ENCODE measurements at places on chromosomes 3 and 15.

DNA sequence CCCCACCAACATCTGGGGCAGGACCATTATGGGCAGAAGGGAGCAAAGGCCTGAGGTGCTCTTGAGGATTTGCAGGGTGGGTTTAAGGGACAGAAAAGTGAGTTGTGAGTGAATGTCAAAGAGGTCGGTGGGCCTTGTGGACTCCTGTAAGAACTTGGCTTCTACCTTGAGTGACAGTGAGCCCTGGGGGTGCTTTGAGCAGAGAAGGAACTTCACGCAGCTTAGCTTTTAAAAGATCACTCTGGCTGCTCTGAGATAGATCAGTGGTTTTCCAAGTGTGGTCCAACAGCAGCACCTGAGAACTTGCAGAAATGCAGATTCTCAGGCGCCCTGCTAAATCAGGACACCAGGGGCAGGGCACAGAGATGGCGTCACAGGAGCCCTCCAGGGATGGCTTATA is 15.3 kb upstream of the ALAS1 start:
- DNase-seq = no peak

GRCh38 chr3:160987982-160988964 is 116.9 kb downstream of the B3GALNT1 start:
- no peak for DNase-seq

GRCh38 chr15:28955160-28955992 is 69.6 kb downstream of the APBA2 start:
- peak; percentile 89 for DNase-seq

DNA sequence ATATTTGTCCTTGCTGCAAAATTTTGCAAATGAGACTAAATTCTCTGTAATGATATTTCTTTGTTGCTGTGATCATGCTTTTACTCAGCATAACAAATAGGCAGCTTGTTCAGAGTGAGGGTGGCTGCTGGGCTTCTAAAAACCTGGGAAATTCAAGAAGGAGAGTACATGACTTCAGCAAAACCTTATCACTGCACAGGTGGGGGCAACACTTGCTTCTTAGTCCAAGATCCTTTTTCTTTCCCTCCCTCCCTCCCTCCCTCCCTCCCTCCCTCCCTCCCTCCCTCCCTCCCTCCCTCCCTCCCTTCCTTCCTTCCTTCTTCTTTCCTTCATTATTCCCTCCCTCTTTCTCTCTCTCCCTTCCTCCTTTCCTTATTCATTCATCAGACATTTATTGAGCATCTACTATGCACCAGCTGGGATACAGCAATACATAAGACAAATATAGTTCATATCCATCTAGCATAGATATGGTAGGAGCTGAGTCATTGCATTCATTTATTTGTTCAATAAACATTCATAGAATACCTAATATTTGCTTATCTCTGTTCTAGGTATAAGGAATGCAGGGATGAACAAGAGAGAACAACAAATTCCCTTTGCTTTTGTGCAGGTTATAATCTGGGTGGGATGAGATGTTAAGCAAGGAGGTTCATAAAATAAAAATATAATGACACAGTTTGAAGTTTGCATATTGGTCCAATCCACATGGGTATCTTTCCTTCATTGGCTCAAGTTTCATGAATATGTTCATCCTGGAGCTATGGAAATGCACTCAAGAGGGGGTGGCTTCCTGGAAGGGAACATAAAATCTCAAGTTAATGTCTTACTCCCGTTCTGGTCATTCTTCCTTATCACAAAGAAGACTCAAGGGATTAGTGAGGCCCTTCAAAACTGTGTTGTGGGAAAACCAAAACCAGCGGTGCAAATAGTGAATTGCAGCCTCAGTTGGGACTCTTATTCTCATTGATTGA is 210.7 kb downstream of the PDCD6IP start:
- peak; percentile 20 for DNase-seq

- peak; percentile 71 for DNase-seq
Observed at GRCh38 chr3:45131201-45131600, 15.0 kb downstream of the CDCP1 start.

GRCh38 chr3:40116478-40117177 is 192.9 kb upstream of the EIF1B start:
- peak; percentile 84 for DNase-seq

DNA sequence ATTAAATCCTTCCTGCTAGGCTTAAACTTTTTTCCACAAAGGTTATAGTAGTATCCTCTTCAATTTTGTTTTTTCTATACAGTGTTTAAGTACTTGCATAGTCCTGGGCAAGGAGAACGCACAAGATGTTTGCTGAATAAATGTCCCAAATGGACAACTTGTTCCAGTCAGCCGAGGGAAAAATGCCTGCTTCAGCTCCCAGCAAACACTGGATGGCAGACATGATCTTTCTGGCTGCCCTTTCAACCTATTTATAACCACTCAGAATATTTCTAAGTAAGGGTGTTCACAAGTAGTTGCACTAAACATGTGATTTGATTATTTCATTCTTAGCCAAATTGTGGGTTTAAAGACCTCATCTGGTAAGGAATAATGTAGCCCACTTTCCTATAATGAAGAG is 29.8 kb downstream of the GNB4 start:
- peak; percentile 54 for DNase-seq

DNA sequence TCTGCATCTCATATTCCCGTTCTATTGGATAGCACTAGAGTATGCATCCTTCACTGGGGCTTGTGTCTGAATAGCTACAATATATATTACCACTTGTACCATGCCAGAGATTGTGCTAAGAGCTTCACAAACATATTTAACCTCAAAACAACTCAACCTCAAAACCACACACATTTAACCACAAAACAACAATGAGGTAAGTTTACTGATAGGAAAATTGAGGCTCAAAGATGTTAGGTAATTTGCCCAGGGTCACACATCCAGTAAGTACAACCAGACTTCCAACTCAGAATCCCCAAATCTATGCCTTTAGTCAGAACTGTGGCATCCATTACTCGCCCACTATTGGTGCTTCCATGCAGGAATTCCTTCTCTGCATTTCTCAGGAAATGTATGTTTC is 220.0 kb downstream of the FAM43A start:
- DNase-seq = no peak

DNA sequence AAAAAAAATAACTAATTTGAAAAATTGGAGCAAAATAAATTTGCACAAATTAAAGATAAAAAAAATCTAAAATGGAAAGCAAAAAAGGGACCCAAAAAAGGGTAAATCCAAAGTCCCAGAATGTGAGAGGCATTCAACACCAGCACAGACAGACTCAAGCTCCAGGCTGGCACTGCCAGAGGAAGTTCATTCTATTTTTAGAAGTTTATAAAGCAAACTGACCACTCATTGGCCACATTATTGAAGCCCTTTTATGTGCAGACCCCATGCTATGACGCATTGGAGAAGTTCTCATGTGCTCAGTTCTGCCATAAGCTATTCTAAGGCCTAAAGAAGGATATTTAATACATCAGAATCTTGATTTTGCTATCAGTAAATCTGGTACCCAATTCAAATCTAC is 17.6 kb upstream of the BOC start:
- peak; percentile 11 for DNase-seq

- peak; percentile 1 for DNase-seq
Observed at GRCh38 chr3:6799264-6799915, 61.5 kb upstream of the GRM7 start.

- no peak for DNase-seq
Observed at GRCh38 chr3:445960-446359, 249.4 kb downstream of the CHL1 start.

DNA sequence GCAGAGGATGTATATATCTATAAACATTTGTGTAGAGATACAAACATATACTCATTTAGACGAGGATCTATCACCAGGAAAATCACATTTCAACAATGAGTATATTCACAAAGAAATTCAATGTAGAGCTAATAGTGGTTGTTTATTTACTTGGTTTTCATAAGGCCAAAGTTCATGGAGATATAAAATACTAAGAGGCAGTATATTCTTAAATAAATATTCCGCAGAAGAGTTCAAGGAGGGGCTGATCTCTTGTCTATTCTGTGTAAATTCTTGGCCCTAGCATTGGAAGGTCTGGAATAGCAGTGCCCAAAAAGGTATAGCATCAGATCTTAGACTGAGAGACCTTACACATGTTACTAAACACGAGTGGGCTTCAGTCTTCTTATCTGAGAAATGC is 122.1 kb downstream of the EDEM1 start:
- no peak for DNase-seq

All from EH (cell line).